ENCODE measurements at places on chromosomes 7 and 10.

DNA sequence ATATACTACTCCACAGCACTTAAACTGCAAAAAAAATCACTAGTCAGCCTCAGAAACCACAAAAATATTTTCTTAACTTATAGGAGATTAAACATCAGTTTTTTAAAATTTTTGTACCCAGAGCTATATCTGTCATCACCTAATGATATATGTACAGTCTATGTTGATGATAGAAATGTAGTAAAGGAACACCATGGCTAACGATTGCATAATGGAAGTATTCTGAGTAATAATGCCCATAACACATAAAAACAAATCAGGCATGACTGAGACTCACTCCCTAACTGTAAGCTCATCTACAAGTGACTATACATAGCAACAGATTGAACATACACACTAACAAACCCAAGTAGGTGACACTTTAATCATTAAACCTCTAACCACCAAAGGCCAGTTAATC is 51.3 kb downstream of the TSPAN12 start:
- no peak for DNase-seq

DNA sequence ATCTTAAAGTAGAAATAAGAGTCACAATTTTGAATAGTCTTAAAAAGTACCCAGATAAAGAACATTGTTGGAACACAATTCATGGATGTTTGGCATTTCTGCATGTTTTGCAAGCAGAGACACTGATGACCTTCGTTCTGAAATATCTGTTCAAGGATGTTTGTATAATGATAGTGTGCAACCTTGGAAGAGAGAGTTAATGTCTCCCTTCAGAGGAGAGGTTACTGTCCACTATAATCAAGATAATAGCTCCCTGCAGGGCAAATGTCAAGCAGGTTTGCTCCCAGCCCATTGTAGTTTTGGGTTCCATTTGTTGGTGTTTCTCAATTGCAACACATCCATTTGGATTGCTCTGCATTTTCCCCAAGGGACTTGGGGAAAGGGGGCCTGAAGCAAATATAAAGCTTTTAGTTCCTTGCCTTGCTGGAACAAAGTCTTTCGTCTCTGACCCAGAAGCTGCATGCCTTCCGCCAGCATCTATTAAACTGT is 45.2 kb downstream of the COL1A2 start:
- no peak for DNase-seq

GRCh38 chr7:145224775-145225174 is 388.9 kb upstream of the TPK1 start:
- no peak for DNase-seq

- DNase-seq, result no peak
Observed at GRCh38 chr7:73701357-73701995, 18.0 kb downstream of the STX1A start.

- DNase-seq, result no peak
Observed at GRCh38 chr10:30182191-30183054, 123.0 kb upstream of the JCAD start.

DNA sequence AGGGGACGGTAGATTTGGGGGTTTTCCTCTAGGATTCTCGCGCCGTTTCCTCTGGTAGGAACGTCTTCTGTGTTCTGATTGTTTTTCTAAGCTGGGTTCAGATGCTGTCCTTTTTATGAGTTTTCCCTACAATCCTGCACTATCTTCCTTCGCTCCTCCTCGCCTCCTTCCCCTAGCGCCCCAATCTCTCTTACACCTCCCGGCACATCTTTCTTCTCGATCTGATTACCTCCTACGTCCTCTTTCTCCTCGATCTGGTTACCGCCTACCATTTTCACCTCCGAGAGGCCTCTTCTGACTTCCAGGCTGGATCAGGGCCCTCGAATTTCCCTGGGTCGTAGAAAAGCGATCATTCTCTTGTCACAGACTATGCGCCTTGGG is 413 bp downstream of the BUD31 start:
- DNase-seq, result no peak

DNA sequence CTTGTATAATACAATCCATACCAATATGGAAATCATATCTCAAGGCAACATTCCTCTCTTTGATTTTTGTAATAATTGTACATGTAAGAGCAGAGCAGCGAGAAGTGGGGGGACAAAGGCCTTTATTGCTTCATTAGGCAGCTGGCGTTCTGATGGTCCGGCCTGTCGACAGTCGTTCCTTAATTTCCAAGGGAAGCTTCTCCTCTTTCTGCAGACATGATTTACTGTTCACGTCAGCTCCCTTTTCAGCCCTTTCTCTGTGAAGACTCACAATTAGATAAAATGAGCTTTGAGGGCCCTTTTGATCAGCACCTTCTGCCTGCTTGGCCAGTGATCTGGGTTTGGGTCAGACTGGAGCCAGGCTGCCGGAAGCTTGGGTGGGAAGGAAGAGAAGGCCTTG is 65.6 kb upstream of the CTBP2 start:
- DNase-seq, result no peak

- peak; percentile 55 for DNase-seq
Observed at GRCh38 chr7:100676501-100677306, 3.2 kb downstream of the GNB2 start.

- no peak for DNase-seq
Observed at GRCh38 chr10:43854007-43854406, 205.3 kb upstream of the ZNF32 start.

DNA sequence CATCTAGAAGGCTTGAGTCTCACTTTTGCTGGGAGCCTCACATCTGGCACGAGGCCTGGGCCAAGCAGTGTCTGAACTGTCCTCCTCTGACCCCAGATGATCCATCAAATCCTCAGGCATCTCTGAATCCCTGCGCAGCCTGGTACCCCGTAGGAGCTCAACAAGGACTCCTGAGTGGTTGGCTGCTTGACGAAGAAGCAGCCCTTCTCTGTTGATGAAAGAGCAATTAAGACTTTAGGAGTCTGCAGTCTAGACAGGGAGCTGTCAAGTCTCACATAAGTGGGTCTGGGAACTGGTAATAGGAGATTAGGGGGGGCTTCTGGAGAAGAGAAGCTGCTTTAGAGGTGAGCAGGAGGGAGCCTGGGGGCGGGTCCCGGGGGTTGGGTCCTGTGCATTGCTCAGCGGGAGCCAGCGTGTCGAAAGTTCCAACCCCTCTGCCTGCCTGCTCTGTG is 326.0 kb downstream of the RPS24 start:
- no peak for DNase-seq

- no peak for DNase-seq
Observed at GRCh38 chr7:157472311-157473050, 135.7 kb downstream of the DNAJB6 start.

DNA sequence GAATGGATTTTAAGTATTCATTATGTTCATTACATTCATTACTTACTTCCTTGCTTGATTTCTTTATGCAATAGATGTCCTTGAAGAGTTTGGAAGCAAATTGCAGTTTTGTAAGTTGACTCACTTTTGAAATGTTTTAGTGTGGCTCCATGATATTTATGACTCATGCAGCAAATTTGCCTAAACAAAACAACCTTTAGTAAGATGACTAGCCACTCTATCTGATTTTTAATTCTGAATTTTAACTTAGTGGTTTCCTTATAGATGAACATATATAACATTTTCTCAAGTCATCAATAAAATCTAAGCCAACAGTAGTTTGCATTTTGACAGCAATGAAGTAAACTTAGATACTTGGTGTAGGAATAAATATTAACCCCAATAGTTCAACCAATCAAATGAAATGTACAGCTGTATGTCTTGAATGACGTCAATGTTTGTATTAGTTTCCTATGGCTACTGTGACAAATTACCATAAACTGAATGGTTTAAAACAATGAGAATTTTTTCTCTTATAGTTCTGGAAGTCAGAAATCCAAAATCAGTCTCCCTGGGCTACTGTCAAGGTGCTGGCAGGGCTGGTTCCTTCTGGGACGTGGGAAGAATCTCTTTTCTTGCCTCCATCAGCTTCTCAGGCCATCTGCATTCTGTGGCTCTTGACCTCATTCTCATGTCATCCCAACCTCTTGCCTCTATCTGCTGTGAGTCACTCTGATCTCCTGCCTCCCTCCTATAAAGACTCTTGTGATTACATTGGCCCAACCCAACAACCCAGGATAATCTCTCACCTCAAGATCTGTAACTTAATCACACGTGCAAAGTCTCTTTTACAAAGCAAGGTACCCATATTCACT is 73.4 kb downstream of the AHR start:
- DNase-seq, result no peak

DNA sequence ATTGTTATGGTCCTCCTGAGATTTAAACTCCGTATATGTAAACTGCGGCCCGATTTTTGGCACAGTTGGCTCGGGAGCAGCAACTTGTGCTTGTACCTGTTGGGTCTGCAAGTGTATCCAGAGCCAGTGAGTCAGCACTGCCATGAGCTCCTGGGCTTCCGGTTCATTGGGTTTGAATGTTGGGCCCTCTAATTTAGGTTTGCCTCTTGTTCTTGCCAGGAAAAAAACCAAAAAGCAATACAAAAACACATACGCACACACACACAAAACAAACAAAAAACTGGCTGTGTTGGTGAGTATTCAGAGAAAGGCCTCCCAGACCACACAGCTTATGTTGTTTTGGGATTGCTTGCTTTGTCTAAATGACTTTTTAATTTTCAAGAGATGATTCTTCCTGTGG is 26.3 kb downstream of the SND1 start:
- DNase-seq, result no peak

DNA sequence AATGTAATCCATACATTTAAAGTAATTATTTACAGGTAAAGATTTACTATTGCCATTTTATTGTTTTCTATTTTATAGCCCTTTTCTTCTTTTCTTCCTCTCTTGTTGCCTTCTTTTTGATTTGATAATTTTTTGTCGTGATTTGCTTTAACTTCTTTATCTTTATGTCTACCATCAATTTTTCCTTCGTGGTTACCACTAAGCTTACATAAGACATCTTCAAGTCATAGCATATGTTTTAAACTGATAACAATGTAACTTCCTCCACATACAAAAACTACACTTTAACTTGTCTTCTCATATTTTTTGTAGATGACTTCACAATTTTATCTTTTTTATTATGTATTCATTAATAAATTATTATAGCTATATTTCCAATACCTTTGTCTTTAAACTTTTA is 316.6 kb downstream of the PLXDC2 start:
- DNase-seq, result no peak

- no peak for DNase-seq
Observed at GRCh38 chr7:121182902-121183301, 145.9 kb upstream of the WNT16 start.

DNA sequence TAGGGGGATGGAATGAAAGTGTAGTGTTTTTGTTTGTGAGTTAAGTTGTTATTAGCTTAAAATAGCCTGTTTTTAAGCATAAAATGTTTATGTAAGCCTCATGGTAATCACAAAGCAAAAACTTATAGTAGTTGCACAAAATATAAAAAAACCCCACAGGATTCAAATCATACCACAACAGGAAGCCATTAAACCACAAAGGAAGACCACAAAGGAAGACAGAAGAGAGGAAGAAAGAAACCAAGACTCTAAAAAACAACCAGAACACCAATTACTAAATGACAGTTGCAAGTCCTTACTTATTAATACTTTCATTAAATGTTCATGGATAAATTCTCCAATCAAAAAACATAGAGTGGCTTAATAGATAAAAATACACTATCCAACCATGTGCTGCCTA is 63.6 kb downstream of the ANKRD7 start:
- DNase-seq, result no peak

DNA sequence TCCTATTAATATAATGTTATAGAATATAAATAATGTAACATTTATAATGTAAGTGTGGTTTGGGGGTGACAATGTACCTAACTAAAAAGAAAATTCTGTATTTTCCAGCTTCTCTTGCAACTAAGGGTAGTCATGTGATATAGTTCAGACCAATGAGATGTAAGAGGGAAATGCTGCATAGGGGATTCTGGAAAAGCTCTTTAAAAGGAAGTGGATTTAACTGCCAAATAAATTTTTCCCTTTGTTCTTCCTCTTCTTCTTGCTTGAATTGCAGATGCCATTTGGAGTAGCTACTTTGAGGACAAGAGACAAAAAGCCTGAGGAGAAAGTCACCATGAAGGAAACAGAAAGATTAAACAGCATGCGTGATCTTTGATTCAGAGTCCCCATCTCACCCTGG is 194.3 kb downstream of the PTEN start:
- DNase-seq, result no peak

GRCh38 chr7:23261843-23262452 is 15.4 kb downstream of the GPNMB start:
- DNase-seq, result peak; percentile 78

GRCh38 chr10:70668454-70668970 is 3.8 kb upstream of the ADAMTS14 start:
- DNase-seq, result no peak

GRCh38 chr7:83267141-83267631 is 104.5 kb upstream of the PCLO start:
- DNase-seq, result no peak

DNA sequence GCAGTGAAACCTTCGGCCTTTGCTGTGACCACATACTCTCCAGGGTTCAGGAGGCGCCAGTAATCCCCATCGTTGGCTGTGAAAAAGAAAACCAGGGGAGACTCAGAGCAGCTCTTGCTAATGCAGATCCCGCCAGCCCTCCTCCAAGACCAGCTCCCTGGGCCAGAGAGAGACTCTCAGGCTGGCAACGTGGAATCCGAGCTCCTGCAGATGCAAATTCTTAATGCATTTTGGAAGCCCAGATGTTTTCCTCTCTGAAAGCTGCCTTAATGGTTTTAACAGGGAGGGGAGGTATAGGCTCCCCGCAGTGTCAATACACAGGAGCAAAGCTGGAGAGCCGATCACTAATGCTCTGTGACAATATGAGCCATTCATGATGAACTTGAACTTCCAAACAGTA is 80.8 kb downstream of the GPR26 start:
- no peak for DNase-seq

DNA sequence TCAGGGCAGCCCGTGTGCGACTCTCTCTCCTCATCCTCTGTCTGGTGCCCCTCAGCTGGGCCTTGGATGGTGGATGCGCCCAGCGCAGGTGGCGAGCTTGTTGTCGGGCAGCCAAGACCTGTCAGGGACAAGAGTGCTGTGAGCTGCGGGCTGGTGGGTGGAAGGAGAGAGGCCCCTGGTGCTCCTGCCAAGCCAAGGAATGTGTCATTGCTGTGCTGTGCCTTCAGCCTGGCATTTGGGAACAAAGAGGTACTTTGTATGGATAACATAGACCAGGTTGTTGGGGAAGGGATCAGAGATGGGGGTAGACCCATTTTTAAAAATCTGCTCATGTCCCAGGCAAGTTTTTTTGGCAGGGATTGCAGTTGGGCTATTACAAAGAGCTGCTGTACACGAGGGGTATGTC is 120.9 kb downstream of the PKD1L1 start:
- DNase-seq, result no peak

GRCh38 chr7:130227883-130228575 is 20.4 kb downstream of the SSMEM1 start:
- no peak for DNase-seq

Data from activated CD8-positive, alpha-beta memory T cell treated with anti-CD3 and anti-CD28 coated beads, Interleukin-2, amount 50 U/mL, for 48 hours (primary cell).